ENCODE measurements at places on chromosomes 4 and X.

- DNase-seq = no peak
These were observed 212.2 kb upstream of the CENPE start for GRCh38 chr4:103410386-103410785.

DNA sequence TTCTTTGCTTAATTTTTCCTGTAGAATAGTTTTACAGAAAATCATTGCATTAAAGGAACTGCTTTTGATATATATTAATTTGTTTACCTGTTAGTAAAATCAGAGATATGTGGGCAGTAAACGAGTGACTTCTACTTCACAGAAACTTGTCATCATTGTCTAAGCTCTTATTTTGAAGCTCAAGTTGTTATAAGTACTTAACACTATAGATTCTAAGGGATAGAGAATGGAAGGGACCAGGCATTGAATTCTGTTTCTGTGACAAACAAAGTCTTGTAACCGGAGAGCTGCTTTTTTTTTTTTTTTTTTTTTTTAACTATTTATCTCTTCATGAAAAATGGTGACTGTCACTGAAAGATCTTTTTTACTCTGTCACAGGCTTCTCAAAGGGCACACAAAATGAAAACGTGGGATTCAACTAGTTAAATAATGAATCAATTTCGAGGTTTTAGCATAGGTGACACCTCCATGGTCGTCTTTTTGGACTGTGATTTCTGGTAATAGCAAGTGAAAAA lies 14.4 kb downstream of the STK26 start:
- DNase-seq = no peak

DNA sequence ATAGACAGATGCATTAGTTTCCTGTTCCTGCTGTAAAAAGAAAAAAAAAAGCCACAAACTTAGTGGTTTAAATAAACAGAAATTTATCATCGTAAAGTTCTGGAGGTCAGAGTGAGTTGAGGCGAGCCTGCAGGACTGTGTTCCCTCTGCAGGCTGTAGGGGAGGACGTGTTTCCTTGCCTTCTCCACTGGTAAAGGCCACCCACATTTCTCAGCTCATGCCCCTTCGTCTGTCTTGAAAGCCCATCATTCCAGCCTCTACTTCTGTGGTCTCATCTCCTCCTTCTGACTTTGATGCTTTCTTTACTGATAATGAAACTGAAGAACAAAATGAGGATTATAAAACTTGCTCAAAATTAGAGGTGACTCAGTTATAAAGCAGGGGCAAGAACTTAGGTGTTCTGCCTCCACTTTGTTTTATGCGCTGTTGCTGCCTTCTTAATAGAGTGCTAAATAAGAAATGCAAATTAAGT lies 143.0 kb downstream of the STIM2 start:
- DNase-seq = no peak

DNA sequence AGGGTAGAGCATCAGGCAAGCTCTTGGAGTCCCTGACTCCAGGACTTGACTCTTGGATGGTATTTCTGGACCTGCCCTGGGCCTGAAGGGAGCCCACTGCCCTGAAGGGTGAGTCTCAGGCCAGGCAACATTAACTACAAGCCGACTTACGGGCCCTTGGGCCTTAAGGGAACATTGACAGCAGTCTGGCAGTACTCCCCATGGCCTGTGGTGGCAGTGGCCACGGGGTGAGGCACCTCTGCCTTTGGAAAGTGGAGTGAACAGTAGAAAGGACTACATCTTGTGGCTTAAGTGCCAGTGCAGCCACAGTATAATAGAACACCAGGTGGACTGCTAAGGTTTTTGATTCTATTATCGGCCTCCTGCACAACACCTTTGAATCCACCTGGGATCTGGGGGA lies 36.3 kb downstream of the SH3BGRL start:
- no peak for DNase-seq

DNA sequence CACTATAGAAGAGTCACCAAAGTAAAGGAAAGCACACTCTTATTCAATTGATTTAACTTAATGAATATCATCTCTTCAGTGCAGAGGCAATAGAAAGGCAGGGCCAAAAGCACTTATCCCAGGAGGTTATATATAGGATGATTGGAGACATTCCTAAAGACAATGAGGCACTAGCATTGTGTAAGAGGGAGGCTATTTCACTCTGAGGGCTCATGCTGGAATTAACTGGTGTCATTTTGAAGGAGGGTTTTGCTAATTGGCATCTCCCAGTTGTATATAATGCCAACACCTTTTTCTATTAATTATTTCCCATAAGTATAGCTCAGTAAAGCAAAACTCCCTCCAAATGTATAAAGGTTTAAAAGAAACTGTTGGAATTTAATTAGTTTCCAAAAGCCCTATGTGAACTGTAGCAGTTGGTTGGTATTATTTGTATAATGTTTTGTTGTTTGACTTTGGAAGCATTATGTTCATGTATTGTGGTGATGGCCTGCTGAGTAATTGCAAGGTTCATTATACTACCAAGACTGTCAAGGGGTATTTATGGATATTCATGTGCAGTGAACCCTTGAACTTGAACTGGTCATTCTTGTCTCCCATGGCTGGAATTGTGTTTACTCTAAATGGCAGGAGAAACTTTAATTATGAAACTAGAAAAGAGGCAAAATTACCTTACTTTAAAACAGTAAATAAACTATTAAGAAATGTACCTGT lies 270.3 kb downstream of the BMPR1B start:
- no peak for DNase-seq

DNA sequence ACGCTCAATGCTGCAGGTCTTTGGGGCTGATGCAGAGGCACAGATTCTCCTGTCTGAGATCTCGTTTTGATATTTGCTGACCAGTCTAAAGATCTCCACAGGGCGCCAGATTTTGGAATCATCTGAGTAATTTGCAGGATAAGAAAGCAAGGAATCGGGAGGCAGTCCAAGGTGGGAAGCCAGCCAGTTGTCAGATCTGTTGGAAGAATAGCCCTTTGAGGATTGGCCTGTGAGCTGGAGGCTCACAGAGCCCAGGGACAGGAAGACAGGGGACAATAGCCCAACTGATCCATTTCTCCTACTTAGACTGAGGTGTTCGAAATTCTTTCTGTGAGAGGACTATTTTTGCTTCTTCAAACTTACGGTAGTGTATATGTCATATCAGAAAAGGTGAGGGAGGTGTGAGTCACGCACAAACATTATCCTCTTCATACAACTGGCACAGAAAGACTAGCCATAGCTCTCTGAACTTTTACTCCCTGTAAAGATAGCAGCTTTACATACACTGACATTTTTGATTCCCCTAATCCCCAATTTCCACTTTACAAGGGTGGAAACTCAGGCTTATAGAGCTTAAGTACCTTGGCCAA lies 8.8 kb downstream of the DIPK2B start:
- DNase-seq = no peak

DNA sequence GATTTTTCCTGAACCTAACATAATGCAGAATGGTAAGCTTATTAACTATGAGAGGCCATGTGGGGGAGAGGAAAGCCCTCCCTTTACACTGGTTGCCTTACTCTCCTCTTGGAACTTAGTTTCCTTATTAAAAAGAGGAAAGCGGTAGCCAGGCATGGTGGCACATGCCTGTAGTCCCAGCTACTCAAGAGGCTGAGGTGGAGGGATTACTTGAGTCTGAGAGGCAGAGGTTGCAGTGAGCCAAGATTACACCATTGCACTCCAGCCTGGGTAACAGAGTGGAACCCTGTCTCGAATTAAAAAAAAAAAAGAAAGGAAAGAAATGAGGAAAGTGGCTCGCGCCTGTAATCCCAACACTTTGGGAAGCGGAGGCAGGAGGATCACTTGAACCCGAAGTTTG lies 2.0 kb downstream of the FAM47E start:
- no peak for DNase-seq

- no peak for DNase-seq
These were observed 1136.8 kb upstream of the TENM3 start for GRCh38 chr4:181106398-181106797.

- no peak for DNase-seq
These were observed 47.3 kb downstream of the CHRDL1 start for GRCh38 chrX:110748256-110748806.

- no peak for DNase-seq
These were observed 56.7 kb downstream of the SPINK2 start for GRCh38 chr4:56764775-56765174.

DNA sequence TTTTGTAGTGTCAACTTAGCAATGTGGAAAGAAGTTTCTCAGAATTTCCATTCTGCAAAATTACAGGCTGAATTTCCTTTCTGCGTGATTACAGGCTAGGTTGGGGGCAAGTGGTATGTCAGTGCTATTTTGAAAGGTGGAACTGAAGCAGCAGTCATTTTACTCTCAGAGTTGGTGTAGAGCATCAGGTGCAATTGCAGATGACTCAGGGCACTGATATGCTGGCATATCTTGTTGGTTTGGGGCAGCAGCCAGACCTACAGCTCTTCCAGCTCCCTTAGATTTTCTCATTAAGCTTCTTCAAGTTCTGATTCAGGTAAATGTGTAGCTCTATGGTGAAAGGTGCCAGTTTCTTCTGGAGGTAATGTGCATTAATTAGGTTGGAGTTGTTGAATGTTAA lies 930.7 kb upstream of the PCDH10 start:
- no peak for DNase-seq

GRCh38 chrX:78931814-78932213 lies 13.4 kb upstream of the P2RY10 start:
- no peak for DNase-seq

DNA sequence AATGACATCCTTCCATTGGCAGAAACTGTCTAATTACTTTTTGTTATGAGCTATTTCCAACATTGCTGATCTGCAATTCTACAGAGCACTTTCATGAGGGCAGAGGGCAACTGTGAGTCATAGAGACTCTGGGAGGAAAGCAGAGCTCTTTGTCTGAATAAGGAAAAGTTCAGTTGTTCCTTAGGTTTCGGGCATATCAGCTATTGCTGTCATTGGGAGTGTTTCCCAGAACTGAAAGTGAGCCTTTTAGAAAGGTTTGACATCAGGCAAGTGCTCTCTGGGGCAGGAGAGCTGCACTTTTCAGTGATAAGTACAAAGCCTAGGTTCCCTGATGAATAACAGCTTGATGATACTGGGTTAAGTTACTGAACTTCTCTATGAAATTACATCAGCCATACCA lies 119.2 kb upstream of the EDNRA start:
- no peak for DNase-seq

- no peak for DNase-seq
These were observed 225.8 kb downstream of the FGF13 start for GRCh38 chrX:138485767-138486166.
